ENCODE measurements at places on chromosomes 16 and 17.

DNA sequence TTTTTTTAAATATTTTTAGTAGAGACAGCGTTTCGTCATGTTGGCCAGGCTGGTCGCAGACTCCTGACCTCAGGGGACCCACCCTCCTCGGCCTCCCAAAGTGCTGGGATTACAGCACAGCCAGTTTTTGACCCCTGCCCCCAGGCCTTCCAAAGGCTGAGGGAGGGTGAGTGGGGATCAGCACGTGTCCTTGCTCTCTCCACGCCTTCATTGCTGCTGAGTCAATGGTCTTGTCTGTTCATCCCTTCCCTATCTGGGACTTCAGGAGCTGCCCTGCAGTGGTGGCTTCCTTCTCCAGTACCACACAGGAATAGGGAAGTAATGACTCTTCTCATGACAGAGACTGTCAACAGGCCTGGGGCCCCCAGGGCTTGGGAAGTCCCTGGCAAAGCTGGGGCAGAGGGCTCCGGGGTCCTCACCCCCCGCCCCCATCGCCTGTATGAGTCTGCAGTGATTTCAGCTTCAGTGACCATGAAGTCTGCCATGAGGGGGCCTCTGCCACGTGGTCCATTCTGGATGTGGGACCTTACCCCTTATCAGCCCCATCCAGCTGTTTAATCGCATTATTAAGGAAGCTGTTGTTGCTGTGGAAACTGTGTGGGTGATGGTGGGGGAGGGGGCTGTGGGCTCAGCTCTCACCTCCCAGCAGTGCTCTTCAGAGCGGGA lies 6.1 kb downstream of the ABCC3 start:
- DNase-seq, result no peak

DNA sequence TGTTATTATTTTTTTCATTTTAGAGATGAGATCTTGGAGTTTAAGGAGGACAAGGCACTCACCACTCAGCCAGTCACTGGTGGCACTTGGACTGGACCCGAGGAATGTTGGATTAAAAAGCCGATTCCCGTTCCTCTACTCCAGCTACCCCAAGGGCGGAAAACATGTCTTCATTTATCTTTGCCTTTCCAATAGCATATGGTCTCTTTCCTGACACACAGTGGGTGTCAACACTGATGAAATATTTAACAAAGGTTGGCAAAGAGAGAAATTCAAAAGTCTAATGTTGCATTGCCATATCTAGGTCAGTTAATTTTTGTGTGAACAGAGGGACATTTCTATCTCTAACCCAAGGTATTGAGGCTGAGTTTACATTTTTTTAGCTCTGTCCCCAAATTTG lies 459.7 kb downstream of the RBFOX1 start:
- no peak for DNase-seq

GRCh38 chr17:79735096-79735495 lies 4.4 kb downstream of the ENPP7 start:
- DNase-seq, result no peak

GRCh38 chr16:13684819-13685563 lies 235.0 kb upstream of the ERCC4 start:
- no peak for DNase-seq

- no peak for DNase-seq
Observed at GRCh38 chr17:21842332-21843317, 150.3 kb downstream of the KCNJ18 start.

GRCh38 chr16:11706180-11706742 lies 36.4 kb downstream of the TXNDC11 start:
- no peak for DNase-seq

DNA sequence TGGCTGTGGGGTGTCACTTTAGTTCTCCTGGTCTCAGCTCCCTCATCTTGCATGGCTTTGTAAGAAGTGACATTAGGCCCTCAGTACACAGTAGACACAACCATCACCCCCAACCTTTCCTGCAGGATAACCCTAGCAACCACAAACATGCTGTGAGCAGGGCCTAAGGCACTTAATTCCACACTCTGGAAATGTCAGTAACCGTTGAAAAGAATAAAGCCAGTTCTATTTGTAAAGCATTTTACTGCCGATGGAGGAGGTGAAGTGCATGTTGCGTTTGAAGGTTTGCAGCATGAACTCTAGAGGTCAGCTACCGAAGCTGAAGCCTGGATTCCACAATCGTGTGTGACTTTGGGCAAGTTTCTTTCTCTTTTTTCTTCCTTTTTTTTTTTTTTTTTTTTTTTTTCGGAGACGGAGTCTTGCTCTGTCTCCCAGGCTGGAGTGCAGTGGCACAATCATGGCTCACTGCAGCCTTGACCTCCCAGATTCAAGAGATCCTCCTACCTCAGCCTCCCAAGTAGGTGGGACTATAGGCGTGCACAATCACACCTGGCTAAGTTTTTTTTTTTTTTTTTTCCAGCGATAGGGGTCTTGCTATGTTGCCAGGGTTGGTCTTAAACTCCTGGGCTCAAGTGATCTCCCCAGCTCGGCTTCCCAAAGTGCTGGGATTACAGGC lies 26.1 kb upstream of the TOB1 start:
- DNase-seq, result no peak

DNA sequence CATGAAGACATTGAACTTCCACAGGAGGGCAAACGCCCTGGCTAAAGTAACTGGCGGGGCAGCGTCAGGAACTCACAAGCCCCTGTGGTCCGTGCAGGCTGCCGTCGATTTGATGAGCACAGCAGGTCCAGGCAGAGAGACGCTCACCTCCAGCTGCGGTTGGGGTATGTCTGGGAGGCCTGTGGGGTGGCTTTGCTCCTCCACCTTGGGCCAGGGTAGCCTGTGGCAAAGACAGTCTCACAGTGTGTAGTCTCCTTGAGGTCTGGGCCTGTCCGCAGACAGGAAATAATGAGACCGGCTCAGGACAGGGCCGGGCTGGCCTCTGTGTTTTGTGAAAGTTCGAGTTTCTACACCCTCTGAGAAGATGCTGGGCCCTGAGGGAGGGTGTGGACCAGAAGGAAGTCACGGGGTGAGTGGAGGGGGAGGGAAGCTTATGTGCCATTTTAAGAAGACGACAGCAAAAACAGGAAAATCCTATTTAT lies 103.3 kb downstream of the METRNL start:
- DNase-seq, result no peak

DNA sequence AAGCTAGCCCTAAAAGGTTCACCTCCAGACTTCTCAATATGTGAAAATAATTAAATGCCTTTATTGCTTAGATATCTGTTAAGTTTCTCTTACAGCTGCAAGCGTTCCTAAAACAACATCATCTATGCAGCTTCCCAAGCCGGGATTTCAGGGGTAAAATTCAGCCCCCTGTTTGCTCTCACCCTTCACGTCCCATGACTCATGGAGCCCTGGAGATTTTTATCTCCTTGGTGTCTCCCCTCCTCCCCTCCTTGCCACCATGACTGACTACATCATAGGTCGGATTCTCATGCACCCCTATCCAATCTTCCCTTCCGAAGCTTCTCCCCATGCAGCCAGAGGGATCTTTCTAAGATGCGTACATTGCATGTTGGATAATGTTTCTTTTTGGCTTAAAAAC lies 21.0 kb upstream of the CACNG4 start:
- DNase-seq, result no peak

GRCh38 chr16:22627043-22627442 lies 116.4 kb downstream of the NPIPB5 start:
- DNase-seq, result no peak

DNA sequence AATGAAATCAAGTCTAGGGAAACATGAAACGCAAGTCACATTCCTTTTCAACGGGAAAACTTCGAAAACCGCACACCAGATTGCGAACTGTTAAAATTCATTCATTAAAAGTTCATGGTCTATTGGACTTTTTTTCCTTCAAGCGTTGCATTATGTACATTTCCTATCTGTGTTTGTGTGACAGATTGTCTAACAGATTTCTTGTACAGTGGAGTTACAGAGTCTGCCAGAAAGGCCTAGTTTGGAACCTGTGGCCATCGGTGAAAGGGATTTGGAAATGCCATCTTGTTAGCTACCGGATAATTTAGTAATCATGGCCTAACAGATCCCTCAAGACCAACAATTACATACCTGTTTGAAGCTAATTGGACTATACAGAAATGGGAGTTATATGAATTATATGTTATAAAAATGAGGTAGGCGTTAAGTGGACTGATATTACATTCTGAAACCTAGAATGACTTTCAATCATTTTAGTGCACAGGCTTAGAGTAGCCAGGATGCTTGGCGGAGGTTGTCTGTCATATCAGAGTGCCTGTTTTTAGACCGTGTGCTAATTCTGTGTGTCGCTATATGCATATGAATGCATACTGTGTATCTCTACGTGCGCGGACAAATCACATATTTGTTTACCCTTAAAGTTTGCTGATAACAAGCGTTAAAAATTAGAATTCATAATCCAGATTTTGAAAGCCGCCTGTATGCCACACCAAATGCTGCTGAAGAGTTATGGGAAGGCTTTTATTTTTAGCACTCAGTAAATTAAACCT lies 885.4 kb upstream of the RBFOX1 start:
- no peak for DNase-seq

- DNase-seq, result no peak
Observed at GRCh38 chr16:22318690-22319358, 21.6 kb downstream of the POLR3E start.

GRCh38 chr17:305090-305976 lies 47.3 kb downstream of the RPH3AL start:
- no peak for DNase-seq

DNA sequence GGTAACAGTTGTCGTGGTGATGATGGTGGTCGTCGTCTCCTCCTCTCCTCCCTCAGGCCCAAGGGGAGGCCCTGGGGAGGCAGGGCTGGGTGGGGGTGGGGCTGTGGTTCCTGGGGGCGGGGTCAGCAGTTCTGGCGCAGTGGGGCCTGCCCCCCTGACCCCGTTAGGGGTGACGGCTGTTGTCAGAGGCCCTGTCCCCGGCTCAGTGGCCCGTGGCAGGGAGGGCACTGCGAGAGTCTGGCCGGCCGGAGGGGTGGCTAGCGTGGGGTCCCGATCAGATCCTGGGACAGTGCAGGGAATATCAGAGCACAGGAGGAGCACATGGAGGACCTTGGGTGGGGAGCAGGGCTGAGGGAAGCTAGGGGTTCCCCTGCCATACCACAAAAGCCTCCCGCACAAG lies 2.5 kb downstream of the SEZ6L2 start:
- DNase-seq, result no peak

DNA sequence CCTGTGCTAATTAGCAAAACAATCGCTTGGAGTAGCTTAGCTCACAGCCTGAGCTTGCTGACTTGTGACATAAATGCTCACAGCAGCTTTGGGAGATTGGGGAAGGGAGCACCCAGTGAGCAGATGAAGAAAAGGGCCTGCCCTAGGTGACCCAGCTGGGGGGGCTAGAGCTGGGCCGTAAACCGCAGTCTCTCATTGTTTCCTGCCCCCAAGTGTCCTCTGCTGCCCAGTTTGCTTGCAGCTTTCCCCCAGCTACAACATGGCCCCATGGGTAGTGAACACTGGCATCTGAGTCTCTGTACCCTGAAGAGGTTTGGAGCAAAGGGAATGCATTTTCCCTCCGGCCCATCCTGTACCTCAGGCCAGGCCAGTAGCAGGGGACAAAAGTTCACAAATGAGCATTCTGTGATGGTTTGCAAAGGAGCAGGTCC lies 349.4 kb downstream of the SLC39A11 start:
- no peak for DNase-seq

GRCh38 chr17:50668025-50668837 lies 33.5 kb downstream of the ABCC3 start:
- DNase-seq, result no peak

GRCh38 chr17:32161029-32161428 lies 18.7 kb downstream of the RHOT1 start:
- no peak for DNase-seq

DNA sequence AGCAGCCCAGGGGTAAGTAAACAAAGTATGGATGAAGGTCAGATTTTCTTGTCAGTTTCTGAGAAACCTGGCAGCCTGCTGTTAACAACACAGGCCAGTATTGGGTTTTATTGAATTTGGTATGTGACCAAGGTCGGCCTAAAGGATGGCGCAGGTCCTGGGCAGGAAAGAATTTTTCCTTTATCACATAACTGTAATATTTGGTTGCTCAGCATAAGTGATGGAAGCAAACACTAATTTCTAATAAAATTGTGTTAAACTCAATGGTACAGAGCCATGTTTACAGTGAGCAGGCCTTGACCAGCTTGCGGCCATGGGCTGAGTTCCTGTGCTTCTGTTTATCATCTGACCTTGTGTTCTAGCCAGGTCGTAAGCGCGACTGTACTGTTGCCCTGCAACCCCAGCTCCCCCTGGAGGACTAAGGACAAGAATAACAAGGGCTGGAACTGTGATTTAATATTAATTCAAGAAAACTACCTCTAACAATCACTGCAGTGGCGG lies 10.5 kb downstream of the POLDIP2 start:
- DNase-seq, result no peak

- DNase-seq, result peak; percentile 51
Observed at GRCh38 chr16:15765880-15766279, 90.9 kb downstream of the MYH11 start.

DNA sequence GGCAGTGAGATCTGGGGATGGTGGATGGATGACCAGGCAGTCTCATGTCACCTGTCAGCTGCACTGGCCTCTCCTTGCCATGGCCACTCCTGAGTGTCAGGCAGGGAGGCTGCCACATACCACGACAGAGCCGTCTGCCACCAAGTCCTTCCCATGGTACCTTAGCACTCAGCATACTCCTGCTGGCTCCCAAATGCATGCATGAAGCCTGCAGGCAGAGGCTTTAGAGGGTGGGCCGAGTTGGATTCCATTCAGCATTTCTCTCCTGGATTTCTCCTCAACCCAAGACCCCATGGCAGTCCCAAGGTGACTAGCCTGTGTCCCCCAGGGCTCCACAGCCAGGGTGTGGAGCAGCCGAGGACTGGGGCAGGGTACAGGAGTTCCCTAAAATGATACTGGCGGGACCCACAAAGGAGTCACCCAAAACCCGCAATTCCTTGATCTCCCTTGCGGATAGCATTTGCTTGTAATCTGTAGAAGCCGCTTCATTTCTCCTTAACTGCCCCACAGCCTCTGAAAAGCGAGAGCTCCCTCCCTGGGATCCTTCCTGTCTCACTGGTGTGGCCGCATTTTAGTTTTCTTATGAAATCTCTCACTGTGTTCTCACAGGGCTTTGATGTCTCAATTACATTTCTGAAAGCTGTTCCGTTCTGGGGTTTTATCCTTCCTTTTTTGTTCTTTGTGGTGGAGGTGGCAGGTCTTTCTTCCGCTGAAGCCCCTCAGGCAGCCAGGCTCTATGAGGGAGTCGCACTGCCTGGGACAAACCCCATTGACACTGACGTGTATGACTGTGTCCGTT lies 141.4 kb downstream of the SOCS1 start:
- DNase-seq, result no peak

DNA sequence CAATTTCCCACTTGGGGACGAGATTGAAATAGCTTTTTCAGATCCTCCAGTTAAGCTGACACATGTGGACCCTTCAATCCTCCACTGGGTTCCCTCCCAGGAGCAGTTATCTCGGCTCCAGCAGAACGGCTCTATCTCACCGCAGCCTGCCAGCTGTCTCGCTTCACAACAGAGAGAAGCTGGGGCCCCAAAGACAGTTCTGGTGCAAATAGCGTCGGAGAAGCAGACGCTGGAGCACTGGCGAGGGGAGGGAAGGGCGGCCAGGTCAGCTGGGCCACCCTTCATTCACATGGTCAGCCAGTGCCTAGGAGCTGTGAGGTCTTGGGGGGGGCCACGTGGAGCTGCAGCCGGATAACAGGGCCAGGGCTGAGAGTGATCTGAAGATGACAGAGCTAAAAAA lies 141.3 kb upstream of the SDK2 start:
- no peak for DNase-seq
